Activated naive CD8-positive, alpha-beta T cell treated with anti-CD3 and anti-CD28 coated beads for 36 hours (primary cell): ENCODE measurements at places on chromosomes 5 and 9. TPM values are rescaled to one million over a fixed set of nuclear protein-coding genes. Genes with fewer than 3 reads are reported as not detected.

The ADAMTSL2 gene
- total RNA-seq: 0.29 TPM

DNA sequence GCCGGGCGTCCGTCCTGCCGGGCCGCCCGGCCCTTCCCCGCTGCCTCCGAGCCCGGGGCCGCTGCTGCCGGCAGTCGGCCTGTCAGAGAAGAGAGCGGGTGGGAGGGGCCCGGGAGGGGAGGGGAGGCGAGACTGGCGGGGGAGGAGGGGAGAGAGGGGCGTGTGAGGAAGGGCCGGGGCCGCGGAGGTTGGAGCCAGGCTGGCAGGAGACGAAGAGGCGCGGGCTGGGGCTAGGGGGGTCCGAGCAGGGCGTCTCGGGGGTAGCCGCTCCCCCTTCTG lies 570 bp downstream of the CREBRF start:
- DNase-seq: no peak

DNA sequence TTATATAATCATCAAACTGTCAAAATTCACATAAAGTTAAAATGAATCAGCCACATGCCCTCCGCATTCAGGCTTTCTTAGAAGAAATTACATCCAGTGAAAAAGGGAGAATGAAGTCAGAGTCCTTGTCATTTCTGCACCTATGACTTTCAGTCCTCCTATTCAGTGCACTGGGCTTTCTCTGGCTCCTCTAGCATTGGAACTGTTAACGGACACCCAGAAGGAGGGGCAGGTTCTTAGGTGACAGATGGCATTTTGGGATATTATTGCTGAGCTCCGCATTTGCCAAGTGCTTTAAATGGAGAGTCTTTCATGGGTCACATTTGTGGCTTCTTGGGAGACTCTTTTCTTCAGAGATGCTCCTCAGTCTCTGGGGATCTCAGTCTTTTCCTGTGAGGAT lies 40.0 kb downstream of the ADAMTS19 start:
- no peak for DNase-seq

The PAX5 gene
- 2.4 TPM for total RNA-seq

GRCh38 chr9:89038382-89039103 lies 47.3 kb downstream of the S1PR3 start:
- no peak for DNase-seq

- no peak for DNase-seq
Measured at GRCh38 chr5:59317023-59317773, 576.3 kb downstream of the PDE4D start.

GRCh38 chr9:83231039-83231438 lies 168.1 kb upstream of the RASEF start:
- no peak for DNase-seq

DNA sequence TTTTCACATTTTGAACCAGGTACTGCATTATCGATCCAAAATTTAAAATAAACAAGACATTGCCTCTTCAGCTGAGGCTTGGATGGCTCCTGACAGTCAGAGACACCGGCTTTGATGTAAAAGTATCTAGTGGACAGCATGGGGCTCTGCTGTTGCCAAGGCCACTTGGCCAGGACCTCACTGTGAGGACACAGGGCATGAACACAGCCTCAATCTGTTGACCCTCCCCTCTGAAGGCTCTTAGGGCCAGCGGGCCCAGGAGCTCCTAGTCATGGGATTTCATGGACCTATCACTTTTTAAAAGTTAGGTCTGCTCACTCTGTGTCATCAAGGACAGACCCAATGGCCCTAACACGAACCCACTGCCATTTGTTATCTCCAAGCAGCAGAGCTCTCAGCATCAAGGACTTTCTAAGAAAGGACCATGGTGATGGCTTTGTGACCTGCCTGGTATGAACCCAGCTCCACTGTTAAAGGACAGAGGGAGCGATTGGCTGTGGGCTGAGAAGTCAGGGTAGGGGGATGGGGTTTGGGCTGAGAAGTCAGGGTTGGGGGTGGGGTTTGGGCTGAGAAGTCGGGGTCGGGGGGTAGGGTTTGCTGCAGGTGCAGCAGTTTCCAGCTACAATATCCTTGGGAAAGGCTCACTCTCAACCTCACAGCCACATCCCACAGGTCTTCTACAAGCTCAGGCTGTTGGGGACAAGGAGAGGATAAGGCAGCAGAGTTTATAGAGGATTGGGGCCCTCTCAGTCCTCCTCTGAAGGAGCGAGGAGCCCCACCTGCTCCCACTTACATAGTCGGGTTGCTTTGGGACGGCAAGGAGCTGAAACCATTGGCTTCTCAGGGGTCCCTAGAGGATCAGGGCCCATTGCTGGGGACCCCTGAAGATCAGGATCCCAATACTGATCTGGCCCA lies 146.8 kb downstream of the BARX1 start:
- DNase-seq: no peak

The TSSK1B gene
- total RNA-seq: not detected

The PDE6A gene
- total RNA-seq: not detected

- DNase-seq: no peak
Measured at GRCh38 chr5:28066856-28067255, 1028.5 kb upstream of the CDH9 start.

GRCh38 chr5:44945743-44946142 lies 137.0 kb downstream of the MRPS30 start:
- DNase-seq: no peak

DNA sequence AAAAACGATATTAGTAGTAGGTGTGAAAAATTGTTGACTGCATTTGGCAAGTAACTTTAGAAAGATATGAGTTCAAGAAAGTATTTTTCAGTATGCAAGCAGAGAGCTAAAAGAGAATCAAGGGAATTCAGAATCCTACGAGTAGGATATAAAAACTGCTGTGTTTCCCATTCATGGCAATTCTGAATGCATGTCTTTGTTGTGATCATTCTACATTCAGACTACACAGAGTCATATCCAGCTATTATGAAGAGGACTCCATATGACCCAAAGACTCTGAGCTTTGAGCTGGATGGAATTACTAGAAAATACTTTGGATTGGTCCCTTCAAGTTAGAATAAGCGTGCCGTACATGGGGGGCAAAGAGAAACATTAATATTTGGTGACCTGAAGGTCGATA lies 12.0 kb downstream of the IFNE start:
- no peak for DNase-seq

GRCh38 chr9:18821788-18822187 lies 211.2 kb downstream of the SAXO1 start:
- no peak for DNase-seq

DNA sequence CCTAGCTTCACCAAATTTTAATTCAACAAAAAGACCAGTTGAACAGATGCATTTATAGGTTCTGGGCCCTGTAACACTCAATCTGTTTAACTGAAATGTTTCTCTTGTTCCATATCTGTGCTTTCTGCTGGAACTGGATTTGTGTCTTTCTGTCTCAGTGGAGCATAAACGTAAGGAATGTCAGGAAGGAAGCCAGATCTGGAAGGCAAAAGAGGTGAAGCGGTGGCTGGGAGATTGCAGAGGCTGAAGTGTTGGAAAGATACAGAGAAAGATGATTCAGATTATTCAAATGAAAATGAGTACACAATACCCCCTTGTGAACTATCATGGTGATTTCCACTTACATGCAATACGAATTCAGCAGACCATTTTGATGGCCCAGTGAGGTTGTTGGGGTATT lies 406.8 kb downstream of the BRINP1 start:
- no peak for DNase-seq

DNA sequence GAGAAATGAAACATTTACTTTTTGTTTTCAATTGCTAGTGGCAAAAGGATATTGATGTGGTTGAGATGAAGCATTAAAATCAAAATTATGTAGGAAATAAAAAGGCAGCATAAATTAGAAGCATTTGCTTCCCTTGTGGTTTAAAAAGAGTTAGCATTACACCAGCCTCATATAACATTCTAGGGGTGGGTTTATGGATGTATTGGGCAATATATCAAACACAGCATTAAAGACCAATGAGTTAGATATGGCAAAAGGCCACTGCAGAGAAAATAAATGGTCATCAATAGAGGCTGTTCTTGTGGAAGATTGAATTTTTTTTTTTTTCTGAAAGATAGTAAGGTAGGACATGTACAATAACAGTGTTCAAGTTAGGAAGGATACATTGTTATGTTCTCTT lies 473.0 kb downstream of the TLR4 start:
- no peak for DNase-seq
